Inflammatory macrophage treated with lipopolysaccharide for 1 hour (primary cell): ENCODE measurements at places on chromosomes 7 and 10.

- no peak for DNase-seq
These were observed 3.5 kb upstream of the LRMDA start for GRCh38 chr10:75427951-75428350.

DNA sequence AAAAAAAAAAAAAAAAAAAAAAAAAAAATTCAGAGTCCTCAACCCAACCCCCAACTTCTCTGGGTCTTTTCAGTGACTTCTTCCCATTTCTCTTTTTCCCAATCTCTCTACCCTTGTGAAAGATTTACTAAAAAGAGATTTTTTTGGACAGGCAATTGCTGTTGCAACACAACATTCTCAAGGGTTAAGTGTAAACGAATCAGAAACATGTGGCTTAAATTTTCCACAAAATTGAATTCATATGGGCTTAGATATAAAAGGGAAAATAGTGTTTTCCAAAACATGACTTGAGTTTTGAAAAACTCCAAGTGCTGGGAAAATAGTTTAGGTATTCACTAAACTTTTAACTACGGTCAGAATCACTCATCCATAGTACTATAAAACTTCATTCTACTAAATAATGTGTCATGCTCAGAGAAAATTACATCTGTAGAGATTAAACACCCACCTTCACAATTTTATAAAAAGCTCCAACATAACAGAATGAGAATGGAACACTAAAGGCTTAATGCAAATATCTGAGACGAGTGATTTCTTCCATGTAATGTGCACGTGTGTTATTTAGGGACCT is 643.1 kb downstream of the PARD3 start:
- peak; percentile 2 for DNase-seq

DNA sequence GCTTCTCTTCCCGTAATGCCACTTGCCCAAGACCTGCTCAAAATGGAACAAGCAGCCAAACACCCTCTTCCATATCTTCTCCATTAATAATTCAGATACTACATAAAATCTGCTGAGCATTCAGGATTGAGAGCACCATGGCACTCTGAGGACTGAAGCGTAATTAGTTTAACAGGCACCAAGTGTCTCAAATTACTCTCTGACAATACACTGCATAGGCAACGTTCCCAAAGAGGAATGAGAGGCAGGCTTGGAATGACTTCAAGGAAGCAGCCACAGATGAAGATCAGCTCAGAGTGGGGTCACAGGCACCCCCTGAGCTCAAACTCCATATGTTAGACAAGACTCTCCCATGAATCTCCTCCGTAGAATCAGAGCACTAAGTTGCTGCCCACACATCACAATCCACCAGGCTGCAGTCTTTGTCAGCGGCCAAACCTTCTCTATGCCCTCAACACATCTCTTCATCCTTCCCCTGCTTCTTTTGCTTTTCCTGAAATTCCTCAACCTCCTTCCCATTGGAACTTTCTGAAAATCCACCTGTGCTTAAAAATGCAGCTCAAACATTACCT is 4.7 kb upstream of the ABLIM1 start:
- DNase-seq, result no peak

DNA sequence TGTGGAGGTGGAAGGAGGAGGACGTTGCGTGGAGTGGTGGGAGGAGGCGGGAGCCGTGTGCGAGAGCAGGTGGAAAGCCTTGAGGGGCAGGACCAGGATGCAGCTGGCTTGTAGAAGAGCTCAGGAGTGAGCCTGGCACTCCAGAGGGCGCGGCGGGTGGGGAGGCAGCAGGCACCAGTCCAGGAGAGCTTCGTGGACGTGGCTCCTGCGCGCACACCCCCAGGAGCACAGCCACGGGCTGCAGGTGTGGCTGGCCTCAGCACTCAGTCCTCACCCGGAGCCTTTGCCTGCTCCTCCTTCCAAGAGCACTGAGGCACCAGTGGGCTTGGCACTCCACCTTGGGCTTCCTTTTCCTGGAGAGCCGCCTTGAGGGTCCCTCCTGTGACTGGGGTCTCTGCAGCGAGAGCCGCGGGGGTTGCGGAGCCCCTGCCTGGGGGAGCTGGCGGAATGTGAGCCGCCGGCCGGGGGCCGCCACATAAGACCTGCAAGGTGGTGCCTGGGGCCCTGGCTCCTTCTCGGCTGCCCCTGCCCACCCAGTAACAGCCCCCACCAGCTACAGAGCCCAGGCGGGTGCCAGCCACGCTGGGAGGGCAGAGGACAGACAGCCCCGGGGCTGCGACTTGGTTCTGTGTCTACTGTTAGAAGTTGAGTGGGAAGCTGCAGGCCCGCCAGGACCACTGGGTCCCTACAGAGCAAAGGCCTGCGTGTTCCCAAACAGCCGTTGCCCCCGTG is 11.1 kb downstream of the MAFK start:
- no peak for DNase-seq

- DNase-seq, result no peak
These were observed 154.8 kb downstream of the GRID1 start for GRCh38 chr10:86211691-86212390.

- no peak for DNase-seq
These were observed 60.6 kb upstream of the KDM7A start for GRCh38 chr7:140237390-140237789.

DNA sequence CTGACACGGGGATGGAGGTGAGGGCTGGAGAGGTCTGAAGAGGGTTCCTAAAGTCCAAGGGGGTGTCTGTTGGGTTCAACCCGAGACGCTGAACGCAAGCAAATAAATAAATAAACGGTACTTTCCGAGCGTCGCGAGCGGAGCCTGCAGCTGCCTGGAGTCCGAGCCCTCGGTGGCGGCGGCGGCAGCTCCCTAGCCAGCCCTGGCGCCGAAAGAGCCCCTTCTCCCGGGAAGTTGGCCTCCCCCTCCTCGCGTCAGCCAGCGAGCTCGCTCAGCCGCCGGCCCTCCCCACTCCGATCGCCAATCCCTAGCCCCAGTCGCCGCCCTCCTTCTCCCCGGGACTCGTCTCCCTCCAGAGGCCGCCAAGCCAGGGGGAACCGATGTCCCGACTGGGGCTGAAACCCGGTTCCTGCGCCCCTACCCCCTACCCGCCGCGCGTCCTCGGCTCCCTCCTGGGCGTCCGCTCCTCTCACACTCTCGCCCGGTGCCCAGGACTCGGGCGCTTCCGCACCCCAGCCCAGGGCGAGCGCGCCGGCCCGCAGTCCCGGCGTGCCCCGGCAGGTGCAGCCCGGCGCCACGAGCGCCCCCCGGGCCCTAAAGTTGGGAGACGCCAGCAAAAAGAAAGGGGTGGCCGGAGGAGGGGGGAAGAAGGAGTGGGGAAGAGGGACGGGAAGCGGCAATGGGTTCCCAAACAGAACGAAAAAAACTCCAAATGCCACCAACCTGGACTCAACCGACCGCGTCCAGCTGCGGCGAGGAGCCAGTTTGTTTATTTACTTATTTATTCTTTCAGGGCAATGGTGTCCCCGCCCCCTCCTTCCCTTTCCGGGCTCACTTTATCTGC is at the start of gene GFRA1:
GFRA1 (minus strand) TSS at position 767 of the 844 bp plus-strand sequence. CDS start 1,177 bp downstream, outside the sequence.
- DNase-seq, result no peak

DNA sequence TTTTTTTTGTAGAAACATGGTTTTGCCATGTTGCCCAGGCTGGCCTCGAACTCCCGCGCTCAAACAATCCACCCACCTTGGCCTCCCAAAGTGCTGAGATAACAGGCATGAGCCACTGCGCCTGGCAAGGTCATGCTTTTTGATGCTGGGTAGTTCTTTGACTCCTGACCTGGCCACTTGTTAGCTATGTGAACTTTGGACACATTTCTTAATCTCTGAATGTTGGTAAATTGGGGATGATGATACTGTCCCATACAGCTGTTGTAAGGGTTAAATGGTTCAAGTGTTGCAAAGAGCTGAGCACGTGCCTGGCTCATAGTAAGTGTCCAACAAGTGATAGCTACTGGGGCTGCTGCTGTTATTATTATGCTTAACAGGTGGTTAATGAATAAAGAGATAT is 2.3 kb downstream of the ZNHIT1 start:
- DNase-seq, result no peak

DNA sequence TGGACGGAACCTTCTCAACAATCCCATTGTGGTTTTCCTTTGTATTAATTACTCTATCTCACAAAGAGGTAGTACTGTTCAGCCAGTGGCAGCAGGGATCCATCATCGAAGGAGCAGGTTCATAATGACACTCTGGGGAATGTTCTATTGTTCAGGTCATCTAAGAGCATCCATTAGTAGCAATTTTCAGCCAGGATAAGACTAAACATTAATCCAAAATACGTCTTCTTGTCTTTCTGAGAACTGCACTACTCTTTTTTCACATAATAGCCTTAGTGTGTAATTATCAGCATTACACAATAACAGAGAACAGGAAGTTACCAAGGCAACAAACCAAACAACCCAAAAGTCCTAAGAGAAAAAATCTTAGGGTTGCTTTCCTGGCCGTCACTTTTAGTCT is 259.5 kb upstream of the VWC2 start:
- DNase-seq, result peak; percentile 8
